ENCODE measurements at places on chromosomes 3 and 15.

DNA sequence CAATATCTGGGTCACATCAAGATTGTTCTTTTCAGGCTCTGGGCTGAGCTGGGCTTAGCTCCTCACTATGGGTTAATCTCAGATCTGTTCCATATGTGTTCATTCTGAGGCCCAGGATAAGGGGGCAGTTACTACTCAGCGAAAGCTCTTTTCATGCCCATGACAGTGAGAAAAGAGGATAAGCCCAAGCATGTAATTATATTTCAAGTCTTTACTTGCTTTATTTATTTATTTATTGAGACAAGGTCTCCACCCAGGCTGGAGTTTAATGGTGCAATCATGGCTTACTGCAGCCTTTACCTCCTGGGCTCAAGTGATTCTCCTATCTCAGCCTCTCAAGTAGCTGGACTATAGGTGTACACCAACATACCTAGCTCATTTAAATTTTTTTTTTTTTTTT lies 44.7 kb upstream of the SELENOK start:
- no peak for DNase-seq

DNA sequence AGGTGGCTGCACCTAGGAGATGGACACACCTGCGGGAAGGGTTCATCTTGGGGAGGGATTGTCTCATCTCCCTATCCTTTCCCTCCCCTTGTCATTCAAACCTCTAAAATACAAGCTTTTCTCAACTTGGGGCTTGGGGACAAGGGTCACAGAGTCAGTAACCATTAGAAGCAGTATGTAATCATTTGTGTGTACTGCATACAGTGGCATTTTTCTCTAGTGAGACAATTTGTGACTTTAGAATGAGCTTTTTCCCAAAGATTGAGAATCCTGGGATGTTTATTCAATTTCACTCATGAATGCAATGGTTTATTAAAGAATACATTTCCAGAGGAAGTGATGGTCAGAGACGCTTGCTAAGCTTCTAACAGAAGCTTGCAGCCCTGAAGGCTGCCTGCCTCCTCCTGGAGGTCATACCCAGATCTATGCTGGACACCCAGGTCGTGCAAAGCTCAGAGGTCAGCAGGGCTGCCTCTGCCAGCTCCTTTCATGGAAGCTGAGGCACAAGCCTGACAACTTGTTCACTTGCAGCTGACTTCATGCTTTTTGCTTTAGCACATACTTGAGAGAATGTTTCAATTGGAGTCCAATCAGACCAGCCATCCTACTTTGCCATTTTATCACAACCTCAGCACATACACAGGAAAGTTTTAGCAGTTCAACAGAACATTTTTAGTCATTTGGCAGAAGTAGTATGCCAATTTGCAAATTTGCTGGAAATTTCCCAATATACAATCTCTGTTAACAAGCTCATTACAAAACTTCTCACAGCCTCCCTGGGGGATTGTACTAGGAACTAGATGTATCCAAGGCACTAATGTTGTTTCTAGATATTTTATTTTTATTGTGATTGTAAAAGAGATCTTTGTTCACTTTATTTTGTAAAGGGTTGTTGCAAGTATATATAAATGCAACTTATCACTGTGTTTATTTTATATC lies 25.6 kb upstream of the ALDH1L1 start:
- no peak for DNase-seq

DNA sequence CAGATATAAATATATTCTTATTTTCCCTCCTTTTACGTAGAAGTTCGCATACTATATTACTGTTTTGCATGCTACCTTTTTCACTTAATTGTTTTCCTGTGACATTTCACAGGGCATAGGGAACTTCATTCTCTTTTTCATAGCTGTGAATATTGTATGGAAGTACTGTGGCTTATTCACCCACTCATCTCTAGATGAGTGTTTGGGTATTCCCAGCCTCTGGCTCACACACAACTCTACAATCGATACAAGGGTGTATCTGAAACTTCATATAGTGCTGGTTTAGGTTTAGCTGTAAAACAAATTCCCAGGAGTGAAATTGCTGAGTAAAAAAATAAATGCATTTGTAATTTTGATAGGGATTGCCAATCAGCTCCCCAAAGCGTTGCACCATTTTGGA lies 55.3 kb upstream of the MAGI1 start:
- no peak for DNase-seq

DNA sequence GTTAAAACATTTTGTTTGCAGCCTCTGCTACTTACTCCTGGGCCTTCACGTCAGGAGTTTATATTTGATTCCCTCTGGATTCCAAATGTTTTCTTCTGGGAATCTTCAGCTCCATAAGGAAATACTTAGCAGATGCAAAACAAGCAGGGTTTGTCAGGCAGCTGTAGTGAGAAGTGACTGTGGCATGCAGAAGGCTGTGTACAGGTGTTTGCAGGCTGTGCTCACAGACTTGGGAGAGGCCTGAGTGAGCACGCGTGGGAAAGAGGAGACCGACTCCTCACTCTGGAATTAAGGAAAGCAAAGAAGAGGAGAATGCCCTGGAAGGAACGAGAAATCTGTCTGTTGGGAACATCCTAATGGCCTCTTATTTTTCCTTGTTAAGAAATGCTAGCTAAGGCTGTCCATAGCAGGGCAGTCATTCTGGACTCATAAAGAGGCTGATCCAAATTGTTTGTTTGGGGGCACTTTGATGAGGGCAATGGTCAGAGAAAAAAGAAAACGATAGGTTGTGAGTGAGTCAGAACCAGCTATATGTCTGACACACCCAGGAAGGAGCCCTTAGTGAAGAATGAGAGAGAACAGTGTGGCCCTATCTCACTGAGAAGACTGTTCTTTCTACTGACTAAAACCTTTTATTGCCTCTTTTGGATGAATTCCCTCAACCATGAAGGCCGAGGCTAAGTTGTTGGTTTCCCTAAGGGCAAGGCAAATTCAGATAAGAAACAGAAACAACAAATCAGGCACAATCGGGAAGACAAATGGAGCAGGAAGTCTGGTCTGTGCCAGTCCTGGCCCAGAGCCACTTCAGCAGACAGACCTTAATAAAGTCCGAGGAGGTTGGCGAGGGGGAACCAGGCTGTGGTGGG lies 82.6 kb downstream of the TGFBR2 start:
- no peak for DNase-seq

DNA sequence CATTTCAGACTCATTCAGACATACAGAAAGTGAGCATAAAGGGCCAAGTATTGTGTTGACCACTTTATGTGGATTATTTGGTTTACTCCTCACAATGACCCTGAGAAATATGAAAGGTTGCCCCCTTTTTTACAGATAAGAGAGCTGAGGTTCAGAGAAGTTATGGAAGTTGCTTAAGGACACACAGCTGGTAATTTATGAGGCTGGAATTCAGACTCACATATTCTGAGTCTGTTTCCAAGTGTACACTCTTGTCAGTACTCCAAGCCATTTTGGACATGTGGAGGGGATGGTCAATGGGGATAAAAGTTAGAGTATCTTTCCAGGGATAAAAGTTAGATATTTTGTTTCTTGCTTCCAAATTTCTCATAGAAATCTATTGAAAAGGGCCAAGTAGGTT lies 15.9 kb downstream of the ITPR1 start:
- DNase-seq: no peak

DNA sequence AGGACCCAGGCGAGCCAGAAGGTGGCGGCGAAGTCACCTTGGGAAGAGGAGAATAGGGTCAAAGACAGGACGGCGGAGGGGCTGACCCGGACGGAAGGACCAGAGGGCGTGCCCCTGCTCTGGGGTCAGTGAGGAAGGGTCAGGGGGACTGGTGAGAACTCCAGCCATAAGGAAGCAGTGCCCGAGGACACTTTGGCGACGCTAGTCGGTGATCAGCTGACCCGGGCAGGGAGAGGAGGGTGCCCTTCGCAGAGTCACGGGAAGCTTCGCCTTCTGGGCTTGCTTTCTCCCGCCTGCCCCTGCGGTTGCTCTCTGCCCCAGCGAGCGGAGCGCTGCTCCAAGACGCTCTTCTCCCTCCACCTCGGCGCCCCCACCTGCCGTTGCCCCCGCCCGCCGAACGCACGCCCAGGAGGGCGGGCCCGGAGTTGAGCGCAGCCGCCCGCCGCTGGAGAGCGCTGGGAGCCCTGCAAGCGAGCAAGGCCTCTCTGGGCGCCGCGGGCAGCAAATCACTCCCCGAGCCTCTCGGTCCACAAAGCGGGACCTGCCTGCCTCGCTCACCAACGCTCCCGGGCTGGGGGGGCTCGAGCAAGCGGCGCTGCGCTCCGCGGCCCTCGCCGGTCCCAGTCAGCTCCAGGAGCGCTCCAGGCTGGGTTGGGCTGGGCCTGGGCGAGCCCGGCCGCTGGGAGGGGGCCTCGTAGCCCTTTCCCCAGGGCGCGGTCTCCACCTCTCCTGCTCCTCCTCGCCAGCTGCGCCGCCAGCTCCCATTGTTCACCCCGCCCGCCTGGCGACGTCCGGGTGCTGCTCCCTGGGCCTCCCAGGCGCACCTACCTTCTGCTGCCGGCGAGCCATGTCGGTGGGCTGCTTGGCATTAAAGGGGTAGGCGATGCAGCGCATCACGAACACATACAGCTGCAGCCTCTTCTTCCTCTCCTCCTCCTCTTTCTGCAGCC lies 1.2 kb downstream of the CADPS start:
- DNase-seq: peak; percentile 24

DNA sequence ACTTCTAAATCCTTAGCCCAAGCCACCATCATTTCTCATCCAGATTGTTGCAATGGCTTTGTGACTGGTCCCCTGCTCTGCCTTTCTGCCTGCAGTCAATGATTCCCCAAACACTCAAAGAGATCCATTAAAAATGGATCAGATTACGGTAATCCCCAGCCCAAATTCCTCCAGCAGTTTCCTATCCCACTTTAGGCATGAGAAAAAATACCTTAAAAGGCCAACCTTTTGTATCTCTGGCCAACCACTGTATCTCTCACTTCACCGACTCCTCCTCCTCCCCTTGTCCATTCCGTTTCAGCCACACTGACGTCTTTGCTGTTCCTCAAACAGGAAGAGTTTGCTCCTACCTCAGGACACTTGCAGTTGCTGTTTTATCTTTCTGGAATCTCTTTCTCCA lies 20.9 kb upstream of the IL1RAP start:
- no peak for DNase-seq

GRCh38 chr3:13600950-13601691 lies 52.2 kb downstream of the FBLN2 start:
- DNase-seq: no peak

- no peak for DNase-seq
Observed at GRCh38 chr15:26561130-26561529, 211.7 kb downstream of the GABRB3 start.

DNA sequence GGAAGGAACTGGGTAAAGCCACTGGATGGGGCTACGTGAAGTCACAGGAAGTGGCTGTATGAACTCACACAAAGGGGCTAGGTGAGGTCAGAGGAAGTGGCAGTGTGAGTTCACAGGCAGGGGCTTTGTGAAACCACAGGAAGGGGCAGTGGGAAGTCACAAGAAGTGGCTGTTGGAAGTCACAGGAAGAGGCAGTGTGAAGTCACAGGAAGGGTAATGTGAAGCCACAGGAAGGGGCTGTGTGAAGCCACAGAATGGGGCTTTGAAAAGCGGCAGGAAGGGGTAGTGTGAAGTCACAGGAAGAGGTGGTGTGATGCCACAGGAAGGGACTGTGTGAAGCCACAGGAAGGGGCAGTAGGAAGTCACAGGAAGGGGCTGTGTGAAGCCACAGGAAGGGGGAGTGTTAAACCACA lies 34.6 kb downstream of the GASK1A start:
- DNase-seq: no peak

- DNase-seq: peak; percentile 42
Observed at GRCh38 chr3:184117636-184118035, 17.5 kb upstream of the EIF2B5 start.

GRCh38 chr3:61858054-61858453 lies 296.7 kb downstream of the PTPRG start:
- peak; percentile 6 for DNase-seq

DNA sequence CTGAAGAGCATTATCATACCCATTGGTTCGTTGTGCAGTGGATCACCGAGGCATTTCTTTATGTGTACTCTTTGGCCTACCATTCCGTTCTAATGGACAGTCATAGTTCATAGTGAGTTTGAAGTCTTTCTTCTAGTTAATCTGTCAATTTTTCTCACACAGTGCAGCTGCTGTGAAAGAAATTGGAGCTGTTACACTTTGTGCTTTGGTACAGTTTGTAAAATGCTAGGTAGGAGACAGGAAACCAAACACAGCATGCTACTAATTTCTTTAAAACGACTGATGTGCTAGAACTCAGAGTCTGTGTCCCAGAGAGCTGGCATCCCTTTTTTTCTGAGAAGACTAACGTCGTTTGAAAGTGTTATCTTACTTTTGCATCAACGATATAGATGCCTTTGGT lies 218.9 kb downstream of the CNTN4 start:
- DNase-seq: no peak

DNA sequence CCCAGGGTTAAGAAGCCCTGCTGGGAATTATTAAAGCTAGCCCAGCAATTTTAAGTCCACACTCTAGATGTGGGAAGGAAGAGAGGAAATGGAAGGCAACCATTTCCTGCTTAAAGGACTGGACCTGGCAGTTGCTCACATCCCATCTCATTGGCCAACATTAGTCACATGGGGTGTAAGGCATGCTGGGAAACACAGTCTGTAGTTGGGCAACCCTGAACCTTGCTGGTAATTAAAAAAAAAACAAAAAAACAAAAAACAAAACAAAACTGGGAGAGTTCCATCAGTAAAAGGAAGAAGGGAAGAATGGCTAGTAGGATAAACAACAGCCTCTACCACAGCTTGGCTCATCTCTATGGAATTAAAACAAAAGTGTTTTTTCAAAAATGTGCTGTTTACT lies 136.0 kb downstream of the VGLL4 start:
- DNase-seq: no peak

- DNase-seq: no peak
Observed at GRCh38 chr3:188756241-188756640, 415.5 kb upstream of the TPRG1 start.
